ENCODE measurements at places on chromosomes 2 and 18.

GRCh38 chr2:161416708-161417437 lies 776 bp downstream of the TBR1 start:
- no peak for DNase-seq

GRCh38 chr2:179255129-179255528 lies 9.5 kb downstream of the SESTD1 start:
- no peak for DNase-seq

DNA sequence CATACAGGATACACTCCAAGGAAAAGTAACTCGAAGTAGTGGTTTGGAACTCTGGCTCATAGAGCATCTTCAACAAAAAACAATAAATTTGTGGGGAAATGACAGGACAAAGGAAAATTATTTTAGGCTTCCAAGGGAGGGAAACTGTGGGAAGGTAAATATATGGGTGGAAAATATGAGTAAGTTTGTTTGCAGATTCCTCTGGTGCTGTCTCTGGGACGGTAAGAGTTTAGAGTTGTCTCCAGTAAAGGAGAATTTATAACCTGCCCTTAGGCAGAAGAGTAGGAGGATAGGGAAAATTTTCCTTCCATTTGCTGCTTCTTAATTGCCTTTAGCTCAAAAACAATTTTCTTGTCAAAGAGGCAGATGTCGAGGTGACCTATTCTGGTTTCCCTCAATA lies 19.3 kb downstream of the HNMT start:
- no peak for DNase-seq

GRCh38 chr2:19728125-19728524 lies 173.7 kb downstream of the TTC32 start:
- no peak for DNase-seq

DNA sequence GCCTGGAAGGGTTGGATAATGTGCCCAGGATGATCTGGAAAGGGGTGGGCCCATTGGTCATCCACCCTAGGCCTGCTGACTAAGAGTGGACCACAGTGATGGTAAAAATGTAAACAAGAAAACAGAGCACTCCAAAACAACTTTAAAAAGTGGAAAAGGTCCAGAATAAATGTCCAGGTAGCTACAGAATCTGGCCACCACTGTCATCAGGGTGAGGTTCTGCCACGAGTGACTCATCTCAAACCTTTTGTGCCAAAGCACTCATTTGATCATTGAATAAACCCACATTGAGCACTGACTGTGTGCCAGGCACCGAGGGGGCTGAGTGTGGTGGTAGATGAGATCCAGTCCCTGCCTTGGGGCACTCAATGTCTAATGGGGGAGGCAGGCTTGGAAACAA lies 64.9 kb downstream of the EMX1 start:
- DNase-seq = no peak

GRCh38 chr2:240369801-240370585 lies 65.5 kb upstream of the GPC1 start:
- DNase-seq = no peak

GRCh38 chr2:10355471-10356438 lies 53.1 kb downstream of the HPCAL1 start:
- no peak for DNase-seq

GRCh38 chr18:58863539-58864145 lies 1.0 kb upstream of the ZNF532 start:
- DNase-seq = no peak

GRCh38 chr2:50039445-50039844 lies 885.1 kb upstream of the FSHR start:
- no peak for DNase-seq

- DNase-seq = no peak
Observed at GRCh38 chr2:105180491-105180972, 61.0 kb upstream of the GPR45 start.

- no peak for DNase-seq
Observed at GRCh38 chr2:206176121-206176520, 16.4 kb downstream of the EEF1B2 start.

DNA sequence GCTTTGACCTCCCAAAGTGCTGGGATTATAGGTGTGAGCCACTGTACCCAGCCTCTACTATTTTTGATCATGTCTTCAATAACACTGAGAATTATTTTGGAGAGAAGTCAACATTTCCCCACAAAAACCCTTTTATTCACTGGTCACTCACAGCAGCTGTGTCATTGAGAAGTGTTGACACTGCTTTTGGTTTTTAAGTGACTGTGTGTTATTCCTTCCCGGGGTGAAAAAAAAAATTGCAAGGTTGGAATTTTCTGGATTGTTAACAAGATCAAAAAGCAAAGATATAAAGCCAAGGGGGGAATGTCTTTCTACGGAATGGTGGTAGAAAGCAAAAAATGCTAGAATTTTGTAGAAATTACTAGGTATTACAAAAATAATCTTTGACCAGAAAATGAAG lies 61.5 kb downstream of the TANC1 start:
- DNase-seq = no peak

- DNase-seq = no peak
Observed at GRCh38 chr2:26696351-26696816, 3.9 kb downstream of the KCNK3 start.

DNA sequence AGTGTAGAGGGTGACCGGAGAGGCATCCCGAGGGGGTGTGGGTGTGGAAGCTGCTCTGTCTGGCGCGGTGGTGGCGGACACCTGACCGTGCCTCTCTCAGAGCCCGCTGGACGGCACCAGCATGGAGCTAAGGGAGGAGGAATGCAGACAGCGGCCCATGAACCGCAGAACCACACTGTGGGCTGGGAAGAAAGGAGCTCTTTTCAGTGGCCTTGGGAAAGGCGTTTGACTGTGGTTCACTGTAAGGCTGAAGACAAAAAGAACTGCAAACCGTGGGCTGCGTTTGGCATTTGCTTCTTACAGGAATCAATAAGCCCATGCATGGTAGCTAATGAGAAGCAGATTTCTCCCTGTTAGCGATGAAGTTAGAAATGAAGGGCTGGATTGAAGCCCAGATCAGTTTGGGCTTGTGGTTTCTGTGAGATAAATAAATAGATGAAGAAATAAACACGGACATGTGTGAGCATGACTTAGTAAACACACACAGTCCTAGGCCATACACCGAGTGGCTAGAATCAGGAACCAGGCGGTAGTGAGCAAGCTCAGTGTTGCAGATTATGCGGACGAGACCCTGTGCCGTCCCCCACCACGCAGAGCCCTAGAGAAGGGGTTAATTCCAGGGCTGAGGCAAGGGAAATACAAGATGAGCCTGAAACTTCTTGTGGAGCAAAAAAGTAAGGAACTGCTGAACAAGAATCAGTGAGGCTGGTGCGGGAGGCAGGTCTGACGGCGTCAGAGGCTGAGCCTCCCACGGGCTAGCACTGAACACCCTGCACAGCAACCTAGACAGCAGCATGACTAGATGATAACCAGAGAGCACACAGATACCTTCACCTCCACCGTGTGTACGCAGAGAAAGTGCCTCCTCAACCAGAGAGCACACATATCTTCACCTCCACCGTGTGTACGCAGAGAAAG lies 29.3 kb upstream of the NFATC1 start:
- no peak for DNase-seq

- no peak for DNase-seq
Observed at GRCh38 chr2:64442801-64443429, 11.0 kb upstream of the LGALSL start.

GRCh38 chr2:47803363-47803762 lies 20.4 kb downstream of the MSH6 start:
- no peak for DNase-seq

- no peak for DNase-seq
Observed at GRCh38 chr2:27708666-27709065, 45.0 kb downstream of the SLC4A1AP start.

- DNase-seq = no peak
Observed at GRCh38 chr2:136117391-136117841, 533 bp downstream of the CXCR4 start.

DNA sequence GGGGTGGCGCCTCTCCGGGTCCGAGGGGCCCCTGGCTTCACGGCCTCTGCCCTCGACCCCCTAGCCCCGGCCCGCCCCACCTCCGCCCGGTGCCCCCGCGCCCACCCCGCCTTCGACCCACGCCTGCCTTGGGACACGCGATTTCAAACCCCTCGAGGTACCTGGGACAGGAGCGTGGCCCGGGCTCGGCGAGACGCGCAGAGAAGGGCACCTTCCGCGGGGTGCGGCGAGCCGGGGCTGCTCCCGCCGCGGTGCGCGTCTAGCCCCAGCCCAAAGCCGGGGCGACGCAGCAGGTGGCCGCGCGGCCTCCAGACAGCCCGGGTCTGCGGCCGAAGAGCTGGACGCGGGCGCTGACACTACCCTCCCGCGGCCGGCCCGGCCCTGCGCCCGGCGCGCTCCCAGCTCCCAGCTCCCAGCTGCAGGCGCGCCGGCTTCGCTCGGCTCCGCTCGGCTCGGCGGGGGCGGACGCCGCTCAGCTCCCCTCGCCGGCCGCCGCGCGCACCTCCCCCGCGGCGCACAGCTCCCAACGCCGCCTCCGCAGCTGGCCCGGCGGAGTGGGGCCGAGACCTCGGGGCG lies at the start of gene CRACDL:
TSS of gene CRACDL (minus strand) at position 449 of the 576 bp plus-strand sequence. CDS start 89,425 bp downstream, outside the sequence.
- DNase-seq = no peak
